ENCODE measurements at places on chromosomes 2 and 18. TPM values are rescaled to one million over a fixed set of nuclear protein-coding genes. Genes with fewer than 3 reads are reported as not detected.

C2orf49 gene
- 13.5 TPM for total RNA-seq

ETAA1 gene
- total RNA-seq: 19.8 TPM

TRIM54 gene
- total RNA-seq: not detected

CKAP2L gene
- total RNA-seq: 0.88 TPM

LINC00305 gene
- not detected for total RNA-seq

NCL gene
- 193 TPM for total RNA-seq

UGT1A3 gene
- not detected for total RNA-seq

TXNDC2 gene
- 0.22 TPM for total RNA-seq

WNT10A gene
- total RNA-seq: not detected

SP110 gene
- 20.6 TPM for total RNA-seq

C18orf32 gene
- 13.2 TPM for total RNA-seq

FTCDNL1 gene
- 0.43 TPM for total RNA-seq

LAPTM4A gene
- 101 TPM for total RNA-seq

Data from placental pericyte (primary cell).